Stimulated activated CD8-positive, alpha-beta memory T cell treated with anti-CD3 and anti-CD28 coated beads, Interleukin-7, amount 100 ng/mL, for 24 hours (primary cell): ENCODE measurements at places on chromosomes 6 and 20.

GRCh38 chr20:61185841-61186601, 66.0 kb upstream of the CDH4 start:
- DNase-seq: no peak

- no peak for DNase-seq
Measured at GRCh38 chr20:47276851-47277534, 79.5 kb downstream of the ZMYND8 start.

DNA sequence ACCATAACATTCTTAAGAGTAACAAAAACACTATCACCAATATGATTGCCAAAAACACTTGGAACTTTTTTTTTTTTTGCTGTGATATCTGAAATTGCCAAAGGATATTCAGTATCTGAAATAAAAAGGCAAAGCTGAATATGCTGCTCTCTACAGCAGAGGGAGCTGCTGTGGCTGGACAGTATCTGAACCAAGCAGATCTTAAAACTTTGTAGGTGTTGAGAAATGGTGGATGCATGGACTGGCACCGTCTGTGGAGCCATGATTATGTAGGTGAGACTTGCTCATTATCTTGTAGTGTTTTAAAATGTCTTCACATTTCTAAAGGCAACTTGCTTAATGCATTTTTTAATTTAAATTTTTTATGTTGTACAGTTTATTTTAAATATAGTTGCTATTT, 9.2 kb downstream of the PDCD2 start:
- no peak for DNase-seq

DNA sequence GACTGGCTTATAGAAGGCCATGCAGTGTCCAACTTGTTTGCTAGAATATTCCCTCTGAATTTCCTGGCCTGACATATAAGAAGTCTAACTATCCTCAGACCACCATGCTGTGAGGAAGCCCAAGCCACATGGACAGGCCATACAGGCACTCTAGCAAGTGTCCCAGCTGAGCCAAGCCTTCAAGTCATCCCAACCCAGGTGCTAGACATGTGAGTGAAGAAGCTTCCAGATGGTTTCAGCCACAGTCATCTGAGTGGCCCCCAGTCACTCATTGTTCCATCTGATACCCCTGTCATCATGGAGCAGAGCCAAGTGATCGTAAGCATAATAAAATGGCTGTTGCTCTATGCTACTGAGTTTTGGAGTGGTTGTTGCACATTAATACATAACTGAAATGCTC, 46.0 kb upstream of the INSM1 start:
- no peak for DNase-seq

DNA sequence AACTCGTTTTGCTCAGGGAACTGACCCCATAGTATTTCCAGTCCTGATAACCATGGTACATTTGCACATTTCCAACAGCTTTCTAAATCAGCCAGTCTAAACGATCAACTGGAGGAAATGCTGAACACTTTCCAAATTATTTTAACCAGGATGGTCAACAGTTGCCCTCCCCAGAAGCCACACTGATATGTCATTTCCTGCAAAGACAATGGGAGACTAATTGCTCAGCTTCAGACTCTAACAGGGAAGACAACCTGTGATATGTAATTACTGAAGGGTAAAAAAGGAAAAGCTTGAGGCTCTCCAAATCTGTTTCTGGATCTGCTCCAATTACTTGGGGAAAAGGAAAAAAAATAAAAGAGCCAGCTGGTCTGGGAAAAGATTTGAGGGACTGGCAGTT, 88.8 kb downstream of the FYN start:
- DNase-seq: no peak

DNA sequence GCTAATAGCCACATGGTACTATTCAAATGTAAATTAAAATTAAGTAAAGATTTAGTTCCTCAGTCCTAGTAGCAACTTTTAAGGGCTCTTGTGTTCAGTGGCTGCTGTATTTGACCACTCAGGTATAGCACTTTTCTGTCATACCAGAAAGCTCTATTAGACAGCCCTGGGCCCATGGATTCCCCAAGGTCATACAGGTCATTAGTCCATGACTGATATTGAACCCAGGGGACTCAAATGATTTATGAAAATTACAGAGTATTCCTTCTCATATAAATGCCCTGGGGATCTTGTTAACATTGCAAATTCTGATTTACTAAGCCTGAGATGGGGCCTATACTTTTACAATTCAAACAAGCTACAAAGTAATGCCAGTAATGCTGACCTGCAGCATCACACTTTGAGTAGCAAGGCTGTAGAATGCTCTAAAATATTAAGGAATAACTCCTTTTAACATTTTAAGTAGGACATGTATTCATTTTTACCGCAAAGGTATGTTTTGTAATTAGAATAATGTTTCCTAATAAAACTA, 29.6 kb downstream of the RNF217 start:
- no peak for DNase-seq

GRCh38 chr20:53021934-53022333, 49.8 kb downstream of the TSHZ2 start:
- DNase-seq: no peak

DNA sequence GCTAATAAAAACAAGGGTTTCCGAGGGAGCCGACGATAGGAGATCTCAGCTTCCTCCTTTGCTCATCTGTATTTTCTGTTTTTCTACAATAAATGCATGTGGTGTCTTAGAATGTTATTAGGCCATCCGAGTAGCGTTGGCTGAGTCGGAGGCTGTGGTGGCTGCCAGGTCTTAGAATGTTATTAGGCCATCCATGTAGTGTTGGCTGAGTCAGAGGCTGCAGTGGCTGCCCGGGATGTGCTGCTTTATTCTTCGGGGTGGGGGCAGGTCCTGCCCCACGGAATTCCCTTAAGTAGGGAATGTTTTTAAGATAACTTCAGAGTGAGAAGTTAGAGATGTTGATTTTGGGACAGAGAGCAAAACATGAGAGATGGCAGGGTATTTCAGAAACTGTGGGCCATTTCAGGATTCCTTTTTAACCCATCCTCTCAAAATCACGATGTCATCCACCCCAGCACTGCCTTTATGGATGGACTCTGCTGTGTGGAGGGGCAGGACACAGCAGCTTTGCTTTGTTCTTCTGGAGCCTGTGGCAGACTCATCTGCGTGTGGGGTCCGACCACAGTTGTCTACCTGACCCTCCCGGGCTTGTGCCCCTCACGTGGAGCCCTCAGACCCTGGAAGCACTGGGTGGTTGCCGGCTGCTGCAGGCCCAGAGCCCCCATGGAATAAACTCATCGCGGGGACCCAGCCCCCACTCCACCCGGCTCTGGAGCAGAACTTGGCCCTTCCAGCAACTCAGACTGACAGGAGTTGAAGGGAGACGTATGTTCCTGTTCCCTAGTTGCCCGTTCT, 20.4 kb downstream of the OSBPL2 start:
- no peak for DNase-seq

GRCh38 chr20:8299921-8300320, 167.9 kb downstream of the PLCB1 start:
- no peak for DNase-seq

DNA sequence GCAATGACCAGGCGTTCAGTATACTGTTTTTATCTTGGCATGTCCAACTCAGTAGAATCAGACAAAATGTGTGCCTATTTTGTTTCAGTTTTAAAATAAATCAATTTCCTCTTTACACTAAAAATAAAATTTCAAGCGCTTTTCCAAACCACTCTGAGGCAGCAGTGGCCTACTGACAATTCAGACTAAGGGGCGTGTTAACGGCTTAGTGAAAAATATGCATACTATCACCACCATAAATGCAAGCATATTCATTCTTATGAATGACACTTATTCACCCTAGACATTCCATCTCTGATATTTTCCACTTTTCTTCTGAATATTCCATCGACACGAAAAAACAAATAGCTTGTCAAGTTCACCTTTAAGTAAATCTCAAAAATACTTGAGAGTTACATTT, 7.5 kb downstream of the TBX18 start:
- no peak for DNase-seq

DNA sequence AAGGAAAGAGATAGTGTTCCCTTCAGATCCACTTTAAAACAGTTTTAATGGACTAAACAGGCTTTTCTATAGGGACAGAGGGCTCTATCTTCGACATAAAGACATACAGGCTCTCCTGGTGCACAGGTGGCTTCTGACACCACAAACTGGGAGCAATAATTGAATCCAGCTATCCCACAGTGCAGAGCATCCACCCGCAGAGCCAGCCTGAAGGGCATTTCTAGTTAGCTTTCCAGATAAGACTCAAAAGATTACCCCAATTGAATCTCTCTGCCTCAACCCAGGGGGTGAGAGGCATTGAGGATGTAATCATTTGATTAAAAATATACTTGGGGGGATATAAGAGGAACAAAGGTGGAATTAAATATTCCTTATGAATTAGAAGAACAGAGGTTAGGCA, 64.8 kb upstream of the BEND3 start:
- DNase-seq: no peak

- DNase-seq: no peak
Measured at GRCh38 chr6:161128230-161128629, 136.7 kb downstream of the MAP3K4 start.

- no peak for DNase-seq
Measured at GRCh38 chr6:42766163-42766670, 15.6 kb upstream of the BICRAL start.

GRCh38 chr6:130771741-130772140, 55.5 kb upstream of the SMLR1 start:
- no peak for DNase-seq

- no peak for DNase-seq
Measured at GRCh38 chr6:146884728-146885127, 286.0 kb downstream of the ADGB start.

- no peak for DNase-seq
Measured at GRCh38 chr6:120869397-120869796, 464.9 kb downstream of the TBC1D32 start.

GRCh38 chr6:131132360-131132759, 2.9 kb upstream of the AKAP7 start:
- no peak for DNase-seq

- no peak for DNase-seq
Measured at GRCh38 chr6:35777356-35778102, 1.1 kb downstream of the CLPSL2 start.

- no peak for DNase-seq
Measured at GRCh38 chr20:483815-484644, 21.7 kb upstream of the TBC1D20 start.

GRCh38 chr20:45014671-45015415, 48.5 kb downstream of the STK4 start:
- DNase-seq: no peak

DNA sequence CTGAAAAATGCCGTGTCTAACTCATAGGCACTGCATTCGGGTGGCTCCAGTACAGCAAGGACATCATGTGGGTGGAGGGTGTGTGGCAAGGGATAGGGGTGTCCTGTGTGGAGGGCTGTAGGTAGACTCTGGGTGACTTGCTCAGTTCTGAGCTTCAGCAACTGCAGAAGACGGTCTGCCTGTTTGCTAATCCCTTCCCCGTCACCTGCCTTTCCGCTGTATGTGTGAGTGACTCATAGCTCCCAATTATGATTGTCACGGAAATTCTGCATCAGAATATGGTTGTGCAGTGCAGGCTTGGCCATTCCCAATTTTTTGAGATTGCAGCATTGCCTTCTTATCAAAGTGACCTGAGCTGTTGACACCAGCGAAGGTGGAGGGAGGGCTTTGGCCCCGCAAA, 174.3 kb downstream of the CDH4 start:
- DNase-seq: no peak

- DNase-seq: no peak
Measured at GRCh38 chr6:64128301-64129024, 492.9 kb downstream of the PHF3 start.

DNA sequence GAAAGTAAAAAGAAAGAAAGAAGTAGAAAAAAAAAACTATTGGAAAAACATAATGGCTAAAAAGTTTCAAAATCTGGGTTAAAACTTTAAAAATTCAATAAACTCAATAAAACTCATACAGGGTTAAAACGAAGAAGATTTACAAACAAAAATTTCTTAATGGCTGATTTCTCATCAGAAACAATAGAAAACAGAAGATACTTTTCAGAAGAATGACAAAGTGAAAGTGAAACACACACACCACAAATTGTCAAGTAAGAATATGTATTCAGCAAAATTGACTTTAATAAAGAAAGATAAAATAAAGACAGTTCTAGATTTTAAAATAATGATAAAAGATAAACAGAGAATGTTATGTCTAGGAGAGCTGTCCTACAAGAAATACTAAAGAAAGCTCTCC, 618.9 kb upstream of the GJE1 start:
- DNase-seq: no peak

- DNase-seq: no peak
Measured at GRCh38 chr6:169470790-169471189, 217.1 kb upstream of the THBS2 start.

DNA sequence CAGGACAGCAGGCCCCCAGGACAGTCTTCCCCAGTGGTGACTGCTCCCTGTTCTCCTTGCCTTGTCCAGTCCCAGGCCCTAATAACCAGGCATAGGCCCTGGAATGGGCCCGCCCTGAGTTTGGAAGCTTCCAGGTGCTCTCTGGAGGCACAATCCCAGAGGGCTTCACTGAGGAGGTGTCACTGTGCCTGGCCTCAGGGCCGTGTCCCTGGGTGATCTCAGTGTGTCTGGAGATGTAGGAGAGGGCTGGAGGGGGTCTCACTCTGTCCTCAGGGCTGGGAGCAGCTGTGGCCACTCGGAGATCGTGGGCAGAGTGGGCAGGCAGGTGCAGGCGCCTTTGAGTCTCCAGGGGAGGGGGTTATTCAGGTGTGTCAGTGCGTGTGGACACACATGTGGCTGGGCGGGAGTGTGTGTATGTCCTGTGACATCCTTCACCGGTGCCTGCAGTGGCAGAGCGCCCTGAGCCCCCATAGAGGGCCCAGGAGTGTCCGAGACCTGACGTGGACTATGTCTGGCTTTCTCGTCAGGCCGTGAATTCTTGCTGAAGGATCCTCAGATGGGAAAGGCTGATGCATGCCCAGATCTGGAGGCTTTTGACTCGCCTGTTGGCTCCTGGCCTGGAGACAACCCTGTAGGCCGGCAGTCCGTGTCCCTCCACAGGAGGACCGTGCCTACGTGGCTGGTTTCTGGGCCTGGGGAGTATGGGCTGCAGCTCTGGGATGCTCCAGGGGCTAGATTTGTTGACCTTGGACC, 5.5 kb upstream of the NPBWR2 start:
- DNase-seq: no peak

DNA sequence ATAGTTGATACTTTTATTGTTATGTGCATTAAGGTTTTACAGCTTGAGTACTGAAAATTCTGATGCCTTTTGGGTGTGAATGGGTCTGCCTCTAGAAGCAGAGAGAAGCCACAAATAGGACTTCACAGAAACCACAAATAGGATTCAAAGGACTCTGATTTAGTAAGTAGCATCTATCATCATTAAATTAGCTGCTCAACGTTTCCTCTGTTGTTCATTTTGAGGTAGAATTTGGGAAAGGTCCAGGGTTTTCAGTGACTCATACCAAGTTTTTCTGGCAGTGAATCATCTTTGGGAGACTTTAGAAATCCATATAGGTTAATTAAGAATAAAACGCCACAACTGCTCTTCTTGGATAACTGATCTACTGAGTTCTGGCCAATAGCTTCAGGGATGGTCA, 105.1 kb downstream of the PHF3 start:
- DNase-seq: no peak

- no peak for DNase-seq
Measured at GRCh38 chr6:70413992-70414494, 735 bp downstream of the FAM135A start.
